ENCODE measurements at places on chromosomes 2 and 18.

- no peak for DNase-seq
Observed at GRCh38 chr2:187393211-187393610, 54.8 kb downstream of the CALCRL start.

- DNase-seq: no peak
Observed at GRCh38 chr2:186044761-186045160, 306.2 kb downstream of the FSIP2 start.

- no peak for DNase-seq
Observed at GRCh38 chr2:40450796-40451430, 977 bp downstream of the SLC8A1 start.

- no peak for DNase-seq
Observed at GRCh38 chr2:2083113-2083758, 247.8 kb downstream of the MYT1L start.

DNA sequence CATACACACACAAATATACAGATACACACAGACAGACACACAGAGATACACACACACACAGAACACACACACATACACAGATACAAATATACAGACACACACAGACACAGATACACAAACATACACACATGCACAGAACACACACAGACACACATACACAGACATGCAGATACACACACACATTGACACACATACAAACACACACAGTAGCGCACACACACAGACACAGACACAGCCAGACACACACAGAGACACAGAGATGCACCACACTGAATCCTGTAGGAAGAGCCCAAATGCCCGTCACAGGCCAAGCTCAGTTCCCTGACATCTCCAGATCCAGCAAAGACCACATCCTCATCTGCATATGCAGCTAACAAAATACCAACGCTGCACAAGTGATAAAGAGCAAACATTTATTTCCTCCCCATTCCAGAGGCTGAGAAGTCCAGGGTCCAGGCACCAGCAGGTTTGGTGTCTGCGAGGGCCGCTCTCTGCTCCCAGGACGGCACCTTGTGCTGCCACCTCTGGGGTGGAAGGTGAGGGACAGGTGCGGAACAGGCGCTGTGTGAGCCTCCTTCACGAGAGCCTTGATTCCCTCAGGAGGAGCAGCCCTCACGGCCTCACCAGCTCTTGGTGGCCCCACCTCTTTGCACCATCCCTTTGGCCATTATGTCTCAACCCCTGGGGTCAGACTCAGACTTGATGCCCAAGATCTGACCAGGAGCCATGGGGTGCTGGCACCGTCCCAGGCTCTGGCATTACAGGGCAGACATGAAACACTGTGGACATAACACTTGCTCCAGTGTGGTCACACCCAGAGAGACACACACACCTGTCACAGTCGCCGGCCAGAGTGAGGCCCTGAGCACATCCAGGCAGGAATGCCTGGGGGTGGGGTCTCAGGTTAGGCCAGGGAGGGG, 108.7 kb downstream of the NDUFA10 start:
- DNase-seq: no peak

DNA sequence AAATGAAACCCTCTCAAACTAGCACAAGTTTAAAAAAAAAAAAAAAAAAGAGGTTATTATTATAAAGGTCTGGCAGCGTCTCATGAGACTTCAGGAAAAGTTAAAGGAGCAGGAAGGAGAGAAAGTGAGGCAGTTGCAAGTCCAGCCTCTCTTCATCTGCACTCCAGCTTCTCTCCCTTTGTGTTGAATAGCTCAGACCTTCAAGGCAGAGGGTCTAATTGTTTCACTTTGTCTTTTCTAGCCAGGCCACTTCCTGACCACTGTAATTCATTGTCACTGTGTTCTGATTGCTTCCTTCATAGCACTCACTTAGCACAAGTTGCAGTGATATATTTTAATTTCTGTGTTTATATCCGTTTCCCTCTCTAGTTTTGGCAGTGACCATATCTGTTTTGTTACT, 99.9 kb downstream of the SPATS2L start:
- DNase-seq: no peak

- no peak for DNase-seq
Observed at GRCh38 chr2:106599540-106599939, 112.4 kb downstream of the CD8B2 start.

DNA sequence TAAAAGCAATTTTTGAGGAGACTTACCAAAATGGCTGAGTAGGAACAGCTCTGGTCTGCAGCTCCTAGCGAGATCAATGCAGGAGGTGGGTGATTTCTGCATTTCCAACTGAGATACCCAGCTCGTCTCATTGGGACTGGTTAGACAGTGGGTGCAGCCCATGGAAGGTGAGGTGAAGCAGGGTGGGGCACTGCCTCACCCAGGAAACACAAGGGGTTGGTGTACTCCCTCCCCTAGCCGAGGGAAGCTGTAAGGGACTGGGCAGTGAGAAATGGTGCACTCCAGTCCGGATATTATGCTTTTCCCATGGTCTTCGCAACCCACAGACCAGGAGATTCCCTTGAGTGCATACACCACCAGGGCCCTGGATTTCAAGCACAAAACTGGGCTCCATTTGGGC, 419.0 kb downstream of the NUP35 start:
- DNase-seq: no peak

DNA sequence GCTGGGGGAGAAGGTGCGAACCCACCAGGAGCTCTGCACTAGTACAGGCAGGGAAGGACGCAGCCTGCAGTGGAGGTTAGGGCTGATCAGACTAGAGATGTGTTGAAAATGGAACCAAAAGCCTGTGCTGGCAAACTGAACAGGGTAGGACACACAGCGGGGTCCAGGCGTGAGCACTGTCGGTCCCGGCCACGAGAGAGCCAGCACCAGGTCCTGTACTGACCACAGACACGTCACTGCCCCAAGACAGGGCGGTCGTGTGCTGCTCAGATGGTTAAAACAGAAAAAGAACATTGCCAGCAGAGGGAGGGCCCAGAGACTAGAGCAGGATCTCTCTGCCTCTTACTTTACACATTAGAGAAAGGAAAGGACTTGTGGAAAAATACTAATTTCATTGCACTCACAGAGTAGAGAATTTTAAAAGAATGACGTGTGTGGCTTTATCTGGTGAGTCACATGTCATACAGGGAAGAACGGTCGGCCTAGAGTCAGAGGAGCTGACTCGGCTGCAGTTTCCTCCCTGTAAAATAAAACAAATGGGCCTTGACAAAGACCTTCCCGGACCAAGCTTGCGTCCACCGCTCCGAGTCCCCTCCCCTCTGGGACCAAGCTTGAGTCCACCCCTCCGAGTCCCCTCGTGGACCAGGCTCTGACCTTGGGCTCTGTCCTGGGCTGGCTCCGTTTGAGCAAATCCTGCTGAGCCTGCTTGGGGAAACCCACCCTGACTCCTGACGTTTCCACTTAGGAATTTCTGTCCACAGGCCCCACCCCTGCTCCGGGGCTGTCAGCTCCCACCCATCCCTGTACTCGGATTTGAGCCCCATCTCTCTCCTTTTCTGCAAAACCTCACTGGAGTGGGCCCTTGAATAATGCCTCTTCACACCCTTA, 16.7 kb upstream of the ADI1 start:
- no peak for DNase-seq

DNA sequence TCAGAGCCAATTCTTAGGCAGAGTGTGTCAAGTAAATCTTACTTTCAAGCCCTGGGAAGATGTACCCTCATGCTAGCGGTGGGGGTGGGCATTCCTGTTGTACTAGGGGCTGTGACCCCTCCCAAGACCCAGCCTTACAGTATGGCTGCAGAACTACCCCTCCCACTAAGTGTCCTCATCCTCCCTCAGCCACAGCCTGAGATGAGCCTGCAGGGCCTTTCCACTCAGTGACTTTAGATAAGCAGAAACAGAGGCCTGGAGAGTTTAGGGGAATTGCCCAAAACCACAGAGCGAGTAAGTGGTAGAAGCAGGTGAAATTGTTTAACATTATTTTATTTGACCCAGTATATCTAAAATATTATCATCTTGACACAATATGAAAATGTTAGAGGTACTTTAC, 36.6 kb downstream of the TTC32 start:
- no peak for DNase-seq

DNA sequence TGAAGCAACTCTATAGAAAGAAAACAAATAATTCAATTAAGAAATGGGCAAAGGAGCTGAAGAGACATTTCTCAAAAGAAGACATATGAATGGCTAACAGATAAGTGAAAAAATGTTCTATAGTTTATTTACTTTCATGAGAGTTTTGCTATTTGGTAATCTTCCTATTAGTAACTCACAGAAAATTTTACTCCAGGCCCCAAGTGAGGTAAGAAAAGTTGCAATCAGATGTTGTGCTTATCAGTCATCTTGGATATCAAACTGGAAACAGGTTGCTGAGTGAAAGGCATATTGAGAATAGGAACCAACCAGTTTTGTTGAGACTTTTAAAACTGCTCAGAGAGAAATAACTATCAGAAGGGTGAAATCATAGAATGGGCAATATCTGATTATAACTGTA, 1179.0 kb upstream of the ACVR2A start:
- DNase-seq: no peak

GRCh38 chr2:11385216-11385615, 40.8 kb upstream of the ROCK2 start:
- DNase-seq: no peak

GRCh38 chr2:24220554-24221291, 45.9 kb downstream of the FAM228A start:
- DNase-seq: no peak

DNA sequence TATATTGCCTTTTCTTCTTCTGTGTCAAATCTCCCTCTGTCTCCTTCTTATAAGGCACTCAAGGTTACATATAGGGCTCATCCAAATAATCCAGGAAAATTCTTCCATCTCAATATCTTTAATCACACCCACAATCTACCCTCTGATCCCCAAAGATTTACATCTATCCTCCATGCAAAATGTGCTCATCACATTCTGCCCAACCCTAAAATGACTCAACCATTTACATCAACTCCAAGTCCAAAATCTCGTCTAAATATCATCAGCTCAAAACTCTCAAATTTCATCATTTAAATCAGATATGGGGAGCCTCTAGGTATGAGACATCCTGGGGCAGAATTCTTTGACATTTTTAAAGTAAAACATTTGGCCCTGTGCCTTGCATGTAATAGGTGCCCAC, 1349.8 kb downstream of the SUCLG1 start:
- DNase-seq: no peak

GRCh38 chr18:37261246-37261840, 304.3 kb downstream of the CELF4 start:
- no peak for DNase-seq

GRCh38 chr2:99636144-99637034, 146.6 kb upstream of the REV1 start:
- no peak for DNase-seq

DNA sequence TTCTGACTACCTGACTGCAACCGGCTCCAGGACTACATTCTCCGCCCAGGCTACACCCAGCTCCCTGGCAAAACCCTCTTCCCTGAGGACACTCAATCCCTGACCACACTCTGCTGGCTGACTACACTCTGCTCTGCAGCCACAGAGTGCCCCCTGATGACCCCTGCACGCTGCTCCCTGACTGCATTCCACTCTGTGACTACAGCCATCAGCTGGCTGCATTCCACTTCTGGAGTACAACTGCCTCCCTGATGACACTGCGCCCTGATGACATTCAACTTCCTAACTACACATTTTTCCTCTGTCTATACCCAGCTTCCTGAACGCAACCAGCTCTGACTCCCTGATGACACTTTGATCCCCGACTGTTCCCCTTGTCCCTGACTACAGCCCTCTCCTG, 71.3 kb upstream of the NRXN1 start:
- DNase-seq: peak; percentile 14

DNA sequence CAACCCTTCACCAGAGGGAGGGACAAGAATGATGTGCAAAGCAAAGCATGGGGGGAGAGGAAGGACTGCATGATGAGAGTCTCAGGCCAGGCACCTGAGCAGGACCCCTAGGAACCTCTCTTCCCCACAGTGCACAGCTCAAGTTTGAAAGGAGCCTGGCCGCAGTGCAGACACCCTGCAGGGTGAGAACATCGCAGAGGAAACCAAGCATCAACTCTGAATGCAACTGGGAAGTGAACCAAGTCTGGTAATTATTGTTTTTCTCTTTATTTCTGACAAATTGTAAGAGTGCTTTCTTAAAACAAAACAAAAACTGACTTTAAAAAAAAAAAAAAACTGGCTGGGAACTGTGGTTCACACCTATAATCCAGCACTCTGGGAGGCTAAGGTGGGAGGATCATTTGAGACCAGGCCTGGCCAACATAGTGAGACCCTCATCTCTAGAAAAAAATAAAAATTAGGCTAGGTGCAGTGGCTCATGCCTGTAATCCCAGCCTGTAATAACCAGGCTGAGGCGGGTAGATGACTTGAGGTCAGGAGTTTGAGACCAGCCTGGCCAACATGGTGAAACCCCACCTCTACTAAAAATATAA, 15.3 kb downstream of the NPC1 start:
- DNase-seq: no peak

- DNase-seq: no peak
Observed at GRCh38 chr18:23136326-23137096, 1.2 kb downstream of the CABLES1 start.

DNA sequence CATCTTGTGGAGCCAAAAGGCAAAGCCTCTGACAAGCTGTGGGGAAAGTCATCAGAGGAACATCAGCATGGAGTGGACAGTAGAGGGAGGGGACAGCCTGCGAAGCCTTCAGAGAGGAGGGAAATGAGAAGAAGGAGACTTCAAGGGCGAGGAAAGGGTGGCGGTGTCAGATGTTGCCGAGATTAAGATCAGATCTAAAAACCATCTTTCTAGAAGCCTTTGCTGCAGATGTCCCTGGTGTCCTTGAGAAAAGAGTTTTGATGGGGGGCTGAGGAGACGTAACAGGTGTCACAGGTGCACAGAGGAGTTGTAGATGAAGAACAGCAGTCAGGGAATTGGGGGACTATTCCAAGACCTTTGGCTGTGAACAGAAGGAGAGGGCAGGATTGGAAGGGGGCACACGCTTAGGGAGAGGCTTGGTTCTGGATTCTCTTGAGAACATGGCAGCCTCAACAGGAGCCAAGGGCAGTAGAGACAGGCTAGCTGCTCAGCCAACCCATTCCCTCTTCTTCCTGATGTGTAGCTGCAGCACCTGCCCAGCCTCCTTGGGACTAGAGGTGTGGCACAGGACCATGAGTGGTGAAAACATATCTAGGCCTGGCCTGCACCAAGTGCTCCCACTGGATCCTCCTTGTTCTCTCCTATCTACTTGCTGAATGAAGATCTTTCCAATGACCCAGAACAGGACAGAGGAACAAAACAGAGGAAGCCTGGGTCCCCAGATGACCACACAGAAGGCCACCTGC, 22.7 kb upstream of the NCL start:
- no peak for DNase-seq

- DNase-seq: peak; percentile 49
Observed at GRCh38 chr2:68365087-68365486, at the start of gene PLEK. TSS of gene PLEK (plus strand) at chr2:68365282. CDS start at chr2:68365352, 70 bp downstream.

GRCh38 chr2:117967977-117968718, 45.7 kb downstream of the CCDC93 start:
- no peak for DNase-seq

- no peak for DNase-seq
Observed at GRCh38 chr2:234973008-234973407, 21.2 kb downstream of the SH3BP4 start.

DNA sequence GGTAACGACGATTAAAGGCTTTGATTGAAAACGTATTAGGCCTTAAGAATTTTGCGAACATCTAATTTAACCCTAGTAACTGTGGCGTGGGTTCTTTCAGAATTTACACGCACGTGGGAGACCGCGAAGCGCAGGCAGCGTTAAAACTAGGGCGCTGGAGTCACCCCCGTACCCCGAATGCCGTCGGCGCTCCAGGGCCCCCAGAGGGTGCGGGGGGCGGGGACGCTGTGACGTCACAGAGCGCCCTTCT, 673 bp upstream of the SMCHD1 start:
- DNase-seq: no peak
